WTC11 (cell line): ENCODE measurements at places on chromosomes 2 and 18. TPM values are rescaled to one million over a fixed set of nuclear protein-coding genes. Genes with fewer than 3 reads are reported as not detected.
A peak's percentile ranks its signal among the peaks of the same experiment; 100 is the strongest.

DNA sequence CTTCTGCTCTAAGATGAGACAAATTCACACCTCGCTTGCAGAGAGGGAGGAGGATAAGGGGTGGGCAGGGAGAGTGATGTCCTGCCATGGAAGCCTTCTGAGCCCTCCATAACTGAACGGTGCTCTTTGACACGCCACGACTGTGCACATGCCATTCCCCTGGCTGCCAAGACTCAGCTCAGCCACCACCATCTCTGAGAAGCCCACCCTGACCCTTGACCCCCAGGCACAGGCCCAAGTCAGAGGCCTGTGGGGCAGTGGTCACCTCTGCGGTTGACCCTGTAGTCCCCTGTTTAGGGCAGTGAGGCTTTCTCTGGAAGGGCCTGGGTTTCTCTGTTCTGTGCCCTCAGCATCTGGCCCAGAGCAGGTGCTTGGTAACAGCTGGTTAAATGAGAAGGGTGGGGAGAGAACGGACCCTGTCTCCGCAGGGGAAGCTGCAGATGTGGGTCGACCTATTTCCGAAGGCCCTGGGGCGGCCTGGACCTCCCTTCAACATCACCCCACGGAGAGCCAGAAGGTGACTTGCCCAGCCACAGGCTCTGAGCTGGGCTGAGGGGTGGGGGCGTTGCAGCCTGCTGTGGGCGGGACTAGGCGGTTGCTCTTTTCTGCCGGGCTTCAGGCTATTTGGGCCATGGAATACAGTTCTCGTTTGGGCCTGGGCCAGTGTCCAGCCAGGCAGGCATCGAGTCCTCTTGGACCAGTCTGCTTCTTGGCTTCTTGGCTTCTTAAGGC is 215.1 kb downstream of the DYSF start:
- no peaks in the 10 kb centered on the region for H3K4me1 ChIP-seq
- peaks cover 8% of the 10 kb centered on the region; the same call in 1 of the 2 replicates for H3K36me3 ChIP-seq
- no peaks in the 10 kb centered on the region for H3K27me3 ChIP-seq
- no peak for DNase-seq
- H3K27ac ChIP-seq = no peak overlapping the region; the same call in 1 of the 2 replicates

DNA sequence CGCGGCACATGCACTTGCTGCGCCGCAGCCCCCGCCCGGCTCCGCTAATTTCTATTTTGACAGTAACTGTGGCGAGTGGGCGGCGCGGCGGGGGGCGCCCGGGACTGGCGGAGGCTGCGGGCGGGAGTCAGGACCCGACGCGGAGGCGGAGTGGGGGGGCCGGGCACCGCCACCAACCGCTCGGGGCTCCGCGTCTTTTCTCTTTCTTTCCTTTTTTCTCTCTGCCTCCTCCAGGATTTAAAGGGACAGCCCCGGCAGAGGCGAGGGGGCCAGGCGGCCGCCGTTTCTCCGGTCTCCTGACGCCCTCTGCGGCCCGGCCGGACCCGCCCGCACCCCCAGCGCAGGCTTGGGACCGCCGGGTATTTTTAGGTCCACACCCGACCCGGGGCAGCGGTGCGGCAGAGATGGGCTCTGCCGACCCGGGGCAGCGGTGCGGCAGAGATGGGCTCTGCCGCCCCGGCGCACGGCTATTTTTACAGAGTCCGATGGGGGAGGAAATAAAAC is 460 bp upstream of the ZBTB7C start:
- no peak overlapping the region for H3K27ac ChIP-seq
- H3K4me1 ChIP-seq = peaks cover 26% of the 10 kb centered on the region
- peak overlapping the region; percentile 69 for H3K4me3 ChIP-seq
- peaks cover 79% of the 10 kb centered on the region for H3K27me3 ChIP-seq

IL1RN gene
- not detected in 3 replicates for total RNA-seq

NOL4 gene
- total RNA-seq = 0.57 to 1.4 TPM (median 1.2 TPM) in 3 replicates

- no peak overlapping the region for H3K27ac ChIP-seq
- no peaks in the 10 kb centered on the region for H3K36me3 ChIP-seq
- no peak for DNase-seq
Observed at GRCh38 chr2:208638059-208638458, 231.5 kb downstream of the PTH2R start.

GRCh38 chr2:231152800-231153557 is 28.1 kb upstream of the HTR2B start:
- H3K27ac ChIP-seq = no peak overlapping the region
- DNase-seq = no peak
- H3K27me3 ChIP-seq = no peaks in the 10 kb centered on the region
- H3K36me3 ChIP-seq = peaks cover 19% of the 10 kb centered on the region
- no peak overlapping the region for H3K4me3 ChIP-seq

DNA sequence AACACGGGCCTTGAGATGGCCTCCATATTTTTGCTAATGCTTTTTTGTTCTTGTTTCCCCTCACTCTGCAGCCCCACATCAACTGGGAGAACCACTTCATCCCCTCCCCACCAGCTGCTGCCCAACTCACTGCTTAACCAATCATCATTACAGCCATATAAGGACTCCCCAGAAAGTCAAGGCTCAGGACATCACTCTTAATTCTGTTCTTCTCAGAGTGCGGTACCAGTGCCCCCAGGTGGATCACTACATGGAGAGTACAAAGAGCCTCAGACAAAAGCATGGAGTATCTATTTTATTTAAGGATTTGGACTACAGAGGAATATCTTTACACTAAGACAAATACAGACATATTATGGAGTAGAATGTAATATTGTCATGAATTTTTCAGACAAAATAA is 340.6 kb downstream of the PAX3 start:
- H3K4me1 ChIP-seq = peaks cover 3% of the 10 kb centered on the region; the same call in 1 of the 2 replicates
- peak; percentile 22 for DNase-seq
- H3K27ac ChIP-seq = no peak overlapping the region
- H3K27me3 ChIP-seq = no peaks in the 10 kb centered on the region
- H3K36me3 ChIP-seq = no peaks in the 10 kb centered on the region
- no peak overlapping the region for H3K4me3 ChIP-seq

- H3K36me3 ChIP-seq = no peaks in the 10 kb centered on the region
- DNase-seq = no peak
- H3K27ac ChIP-seq = no peak overlapping the region
Observed at GRCh38 chr2:221802089-221802488, 230.0 kb upstream of the EPHA4 start.

- H3K36me3 ChIP-seq = peaks cover 19% of the 10 kb centered on the region
- H3K4me1 ChIP-seq = peaks cover 39% of the 10 kb centered on the region
- no peak for DNase-seq
- no peak overlapping the region for H3K4me3 ChIP-seq
- H3K27me3 ChIP-seq = no peaks in the 10 kb centered on the region
Observed at GRCh38 chr18:12373116-12373770, 3.8 kb downstream of the AFG3L2 start.

LIMS2 gene
- 1.9 to 2.5 TPM (median 2.4 TPM) in 3 replicates for total RNA-seq

DNA sequence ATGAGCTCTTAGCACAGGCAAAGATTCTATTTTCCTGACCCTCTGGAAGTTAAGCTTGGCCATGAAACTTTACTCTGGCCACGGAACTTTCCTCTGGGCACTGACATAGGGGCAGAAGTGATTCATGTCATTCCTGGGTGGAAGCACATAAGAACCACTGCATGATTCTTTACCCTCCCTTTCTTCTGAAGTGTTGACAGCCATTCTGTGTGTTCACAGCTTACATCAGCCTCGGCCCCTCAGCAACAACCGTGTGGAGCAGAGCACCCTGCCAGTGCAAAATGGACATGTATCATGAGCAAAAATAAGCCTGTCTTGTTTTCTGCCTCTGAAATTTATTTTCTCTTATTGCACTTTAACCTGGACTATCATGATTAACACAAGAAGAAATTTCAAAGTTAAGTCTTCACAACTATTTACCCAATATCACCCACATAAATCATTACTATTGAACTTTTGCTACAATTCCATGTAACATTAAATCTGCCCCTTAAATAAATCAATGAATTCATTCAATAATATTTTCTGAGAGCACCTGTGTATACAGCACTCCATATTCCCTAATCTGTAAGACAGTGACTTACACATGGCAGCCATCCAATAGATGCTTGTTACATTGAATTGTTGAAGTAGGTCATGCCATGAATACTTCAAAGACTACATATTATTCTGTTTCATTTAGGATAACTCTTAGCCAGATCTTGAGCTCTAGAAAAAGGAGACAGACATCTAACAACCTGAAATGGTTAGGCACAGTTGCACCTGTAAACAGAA is 531.9 kb downstream of the IRS1 start:
- H3K4me3 ChIP-seq = no peak overlapping the region
- no peak for DNase-seq
- no peaks in the 10 kb centered on the region for H3K27me3 ChIP-seq

DNA sequence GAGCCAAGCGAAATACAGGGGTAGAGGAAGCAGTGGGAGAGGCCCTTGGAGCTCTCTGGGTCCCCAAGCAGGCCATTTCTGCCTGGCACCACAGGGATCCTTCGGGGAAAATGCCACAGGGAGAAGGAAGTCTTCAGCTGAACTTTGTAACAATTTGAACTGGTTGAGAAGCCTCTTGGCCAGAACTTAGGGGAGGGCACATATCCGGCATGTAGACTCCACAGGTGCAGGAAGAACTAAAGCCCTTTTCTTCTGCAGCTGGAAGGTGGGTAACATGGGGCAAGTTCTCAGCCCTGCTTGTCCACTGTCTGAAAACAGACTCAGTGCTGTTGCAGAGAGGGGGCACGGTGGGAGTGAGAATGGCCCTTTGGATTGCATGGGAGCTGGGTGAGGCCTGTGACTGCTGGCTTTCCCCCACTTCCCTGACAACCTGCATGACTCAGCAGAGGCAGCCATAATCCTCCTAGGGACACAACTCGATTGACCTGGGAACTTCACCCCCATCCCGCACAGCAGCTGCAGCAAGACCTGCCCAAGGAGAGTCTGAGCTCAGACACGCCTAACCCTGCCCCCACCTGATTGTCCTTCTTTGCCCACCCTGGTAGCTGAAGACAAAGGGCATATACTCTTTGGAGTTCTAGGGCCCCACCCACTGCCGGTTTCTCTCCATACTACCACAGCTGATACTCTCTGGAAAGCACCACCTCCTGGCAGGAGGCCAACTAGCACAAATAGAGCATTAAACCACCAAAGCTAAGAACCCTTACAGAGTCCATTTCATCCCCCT is 101.6 kb upstream of the FAM136A start:
- no peak overlapping the region for H3K27ac ChIP-seq
- peak; percentile 31 for DNase-seq
- H3K27me3 ChIP-seq = peaks cover 98% of the 10 kb centered on the region
- H3K36me3 ChIP-seq = no peaks in the 10 kb centered on the region
- peaks cover 2% of the 10 kb centered on the region; the same call in 1 of the 2 replicates for H3K4me1 ChIP-seq
- no peak overlapping the region for H3K4me3 ChIP-seq

PPP4R1 gene
- total RNA-seq = 71.1 to 78.7 TPM (median 77.0 TPM) in 3 replicates

DNA sequence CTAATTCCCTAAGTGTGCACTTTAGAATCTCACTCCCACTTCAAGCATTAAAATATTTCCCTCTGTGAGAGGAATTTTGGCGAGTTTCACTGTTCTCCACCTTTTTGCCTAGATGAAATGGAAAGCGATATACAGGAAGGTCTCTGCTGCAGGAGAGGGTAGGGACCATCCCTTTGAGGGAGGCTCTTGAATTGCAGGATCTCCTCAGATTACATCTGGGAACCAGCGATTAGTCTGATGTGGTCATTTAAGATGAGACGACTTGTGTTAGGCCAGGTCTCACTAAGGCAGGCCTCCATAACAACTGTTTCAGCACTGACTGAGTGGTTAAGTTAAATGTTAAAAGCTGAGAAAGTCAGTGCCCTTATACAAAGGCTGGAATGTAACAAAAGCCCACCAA is 74.6 kb downstream of the ARL6IP6 start:
- H3K4me1 ChIP-seq = peaks cover 28% of the 10 kb centered on the region
- no peak overlapping the region for H3K27ac ChIP-seq
- H3K36me3 ChIP-seq = peaks cover 1% of the 10 kb centered on the region; the same call in 1 of the 2 replicates
- H3K27me3 ChIP-seq = no peaks in the 10 kb centered on the region
- no peak overlapping the region for H3K4me3 ChIP-seq

GRCh38 chr2:206323486-206323885 is 49.0 kb downstream of the ZDBF2 start:
- no peaks in the 10 kb centered on the region for H3K27me3 ChIP-seq
- H3K27ac ChIP-seq = no peak overlapping the region
- H3K36me3 ChIP-seq = peaks cover 7% of the 10 kb centered on the region
- no peak overlapping the region for H3K4me3 ChIP-seq
- H3K4me1 ChIP-seq = no peaks in the 10 kb centered on the region; the same call in 1 of the 2 replicates
